ENCODE measurements at places on chromosomes 11 and 22.
A peak's percentile ranks its signal among the peaks of the same experiment; 100 is the strongest.

- DNase-seq, result no peak
Observed at GRCh38 chr11:103940551-103940950, 95.9 kb upstream of the DDI1 start.

GRCh38 chr11:79678780-79679452 lies 238.1 kb upstream of the TENM4 start:
- no peak for DNase-seq

GRCh38 chr22:30813936-30814335 lies 119.3 kb downstream of the OSBP2 start:
- no peak for DNase-seq

DNA sequence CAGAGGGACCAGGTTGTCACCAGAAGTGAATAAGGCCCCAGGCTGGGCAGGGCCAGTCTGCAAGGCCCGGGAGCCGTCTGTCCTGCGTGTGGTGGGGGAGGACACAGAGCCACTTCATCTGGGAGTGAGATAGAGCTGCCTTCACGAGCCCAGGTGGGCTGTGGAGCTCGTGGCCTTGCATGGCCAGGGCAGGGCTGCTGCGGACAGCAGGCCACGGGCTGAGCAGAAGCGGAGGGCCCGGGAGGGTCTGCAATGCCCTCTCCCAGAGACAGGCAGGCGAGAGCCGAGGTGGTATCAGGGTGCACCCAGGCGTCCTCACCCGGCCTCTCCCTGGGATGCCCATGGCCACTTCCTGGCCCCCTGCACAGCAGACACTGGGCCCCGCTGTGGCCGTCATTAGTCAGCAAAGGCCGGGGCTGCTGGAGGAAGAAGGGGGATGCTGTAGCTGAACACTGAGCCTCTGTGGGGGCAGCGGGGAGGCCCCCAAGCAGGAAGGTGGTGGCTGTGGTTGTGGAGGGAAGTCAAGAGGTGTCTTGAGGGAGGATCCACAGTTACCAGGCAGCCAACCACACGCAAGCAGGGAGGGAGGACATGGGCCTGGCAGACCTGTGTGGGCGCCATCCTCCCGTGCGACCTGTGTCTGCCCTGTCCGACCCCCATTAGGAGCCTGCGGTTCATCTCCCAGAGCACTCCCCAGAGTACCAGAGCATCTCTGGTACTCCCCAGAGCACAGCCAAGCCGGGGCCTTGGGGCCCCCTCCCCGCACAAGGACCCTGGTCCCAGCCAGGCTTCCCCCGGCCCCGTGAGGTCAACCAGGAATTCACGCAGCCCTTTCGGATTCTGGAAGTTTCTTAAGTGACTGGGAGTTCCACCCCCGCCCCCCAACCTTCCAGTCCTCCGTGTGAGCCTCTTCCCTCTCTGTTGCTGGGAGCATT lies 1109.5 kb downstream of the BRD1 start:
- no peak for DNase-seq

GRCh38 chr11:31757260-31757835 lies 53.8 kb downstream of the PAX6 start:
- no peak for DNase-seq

DNA sequence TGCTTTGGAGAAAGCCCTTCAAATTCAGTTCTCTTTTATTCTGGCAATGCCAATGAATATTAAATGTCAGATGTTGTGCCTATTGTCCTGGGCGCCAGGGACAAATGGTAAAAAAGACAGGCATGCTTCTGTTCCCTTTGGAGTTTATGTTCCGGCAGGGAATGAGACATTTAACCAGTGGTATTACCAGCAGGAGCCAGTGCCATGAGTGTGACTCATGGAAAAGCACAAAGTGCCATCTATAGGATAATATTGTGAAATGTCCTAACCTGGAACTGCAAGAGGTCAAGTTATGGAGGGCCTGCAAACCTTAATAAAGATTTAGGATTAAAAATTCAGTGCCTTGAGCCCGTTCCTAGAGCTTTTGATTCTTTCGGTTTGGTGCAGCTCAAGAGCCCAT lies 39.5 kb downstream of the REXO2 start:
- peak; percentile 25 for DNase-seq

DNA sequence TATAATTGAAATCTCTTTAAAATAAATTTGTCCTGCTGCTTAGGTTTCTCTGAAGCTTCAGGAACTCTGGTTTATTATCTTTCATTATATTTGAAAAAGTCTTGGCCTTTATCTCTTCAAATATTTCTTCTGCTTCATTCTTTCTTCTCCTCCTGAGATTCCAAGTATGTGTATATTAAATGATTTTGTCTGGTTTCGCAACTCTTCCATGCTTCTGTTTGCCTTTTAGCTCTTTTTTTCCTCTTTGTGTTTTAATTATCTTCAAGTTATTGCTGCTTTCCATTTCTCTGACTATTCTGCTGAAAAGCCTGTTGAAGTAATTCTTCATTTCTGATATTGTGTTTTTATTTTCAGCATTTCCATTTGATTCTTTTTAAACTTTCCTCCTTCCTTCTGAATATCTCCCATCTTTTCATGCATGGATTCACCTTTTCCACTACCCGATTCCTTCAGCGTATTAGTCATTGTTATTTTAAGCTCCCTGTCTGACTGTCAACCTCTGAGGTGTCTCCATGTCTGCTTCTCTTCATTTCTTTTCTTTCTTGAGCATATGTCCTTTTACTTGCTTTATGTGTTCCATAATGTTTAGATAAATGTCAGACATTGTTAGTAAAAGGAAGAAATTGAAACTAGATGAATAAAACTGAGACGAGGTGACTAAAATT lies 46.6 kb upstream of the CTSC start:
- DNase-seq, result no peak

DNA sequence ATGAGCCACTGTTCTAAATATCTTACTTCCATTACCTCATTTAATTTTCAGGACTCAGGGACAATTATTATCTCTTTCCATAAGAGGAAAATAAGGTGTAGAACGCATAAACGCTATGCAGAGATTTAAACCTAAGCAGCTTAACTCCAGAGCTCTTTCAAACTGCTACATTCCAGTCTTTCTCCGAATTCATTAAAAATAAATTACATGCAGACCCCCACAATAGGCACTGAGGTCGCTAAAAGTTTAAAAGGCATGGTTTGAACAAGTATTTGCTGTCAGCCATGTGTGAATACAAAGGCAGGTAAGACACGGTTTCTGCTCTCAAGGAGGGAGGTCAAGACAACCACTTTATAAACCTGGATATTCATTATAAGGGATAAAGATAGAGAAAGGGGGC lies 983 bp downstream of the NARS2 start:
- no peak for DNase-seq

- no peak for DNase-seq
Observed at GRCh38 chr22:21042978-21043859, 2.5 kb upstream of the LRRC74B start.

GRCh38 chr11:116122697-116123472 lies 618.7 kb upstream of the CADM1 start:
- no peak for DNase-seq

- DNase-seq, result no peak
Observed at GRCh38 chr11:46107408-46107718, 13.9 kb downstream of the PHF21A start.

- DNase-seq, result no peak
Observed at GRCh38 chr22:49052023-49052538, 775.6 kb downstream of the BRD1 start.

DNA sequence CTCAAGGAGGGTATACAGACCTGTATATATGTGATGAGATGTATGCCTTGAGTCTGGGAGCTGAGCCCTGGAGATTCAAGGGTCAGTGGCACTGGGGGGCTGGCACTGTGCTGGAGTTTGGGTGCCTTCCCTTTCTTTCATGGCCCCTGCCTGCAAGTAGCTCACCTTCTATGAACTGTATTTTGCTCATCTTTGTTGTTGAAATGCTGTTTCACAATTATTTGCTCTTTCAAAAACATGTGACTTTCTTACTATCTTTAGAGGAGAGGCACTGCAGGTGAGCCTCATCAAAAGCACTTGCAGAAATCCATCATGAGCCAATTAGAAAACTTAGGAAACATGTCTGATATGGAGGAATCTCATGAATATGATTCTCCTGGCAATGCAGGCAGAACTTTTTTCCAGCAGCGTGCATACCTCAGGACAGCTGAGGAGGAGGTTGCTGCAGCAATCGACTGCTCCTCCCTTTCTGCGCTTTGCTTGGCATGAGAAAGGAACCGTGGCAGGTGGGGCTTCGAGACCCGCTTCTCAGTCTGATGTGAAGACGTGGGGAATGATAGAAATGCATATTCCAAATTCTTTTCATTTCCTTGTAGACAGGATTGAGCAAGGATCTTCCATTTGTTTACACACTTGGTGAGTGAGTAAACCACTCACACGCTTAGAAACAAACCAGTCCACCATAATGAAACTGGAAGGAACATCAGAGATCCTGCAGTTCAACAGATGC lies 178.4 kb upstream of the E2F8 start:
- peak; percentile 56 for DNase-seq

DNA sequence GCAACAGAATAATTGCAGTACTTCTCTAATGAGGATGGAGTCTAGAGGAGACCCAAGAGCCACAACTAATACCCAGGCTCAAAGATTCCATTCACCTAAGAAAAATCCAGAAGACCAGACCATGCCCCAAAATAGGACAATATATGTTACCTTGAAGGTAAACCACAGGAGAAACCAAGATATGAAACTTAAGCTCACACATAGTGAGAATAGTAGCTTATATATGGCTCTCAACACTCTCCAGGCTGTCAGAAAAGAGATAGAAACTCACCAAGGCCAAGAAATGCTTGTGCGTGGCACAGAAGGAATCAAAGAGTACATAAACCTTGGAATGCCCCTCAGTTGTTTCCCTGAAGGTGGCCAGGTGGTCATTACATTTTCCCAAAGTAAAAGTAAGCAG lies 9.1 kb downstream of the FAM111A start:
- DNase-seq, result no peak

Data from skeletal muscle cell (primary cell).